Esophagus squamous epithelium (tissue), 5 donors: ENCODE measurements at places on chromosomes 4 and X.

GRCh38 chrX:123833387-123833786 lies 26.5 kb upstream of the XIAP start:
- no peak for DNase-seq

- DNase-seq: no peak
Observed at GRCh38 chr4:40394236-40394635, 59.1 kb downstream of the CHRNA9 start.

DNA sequence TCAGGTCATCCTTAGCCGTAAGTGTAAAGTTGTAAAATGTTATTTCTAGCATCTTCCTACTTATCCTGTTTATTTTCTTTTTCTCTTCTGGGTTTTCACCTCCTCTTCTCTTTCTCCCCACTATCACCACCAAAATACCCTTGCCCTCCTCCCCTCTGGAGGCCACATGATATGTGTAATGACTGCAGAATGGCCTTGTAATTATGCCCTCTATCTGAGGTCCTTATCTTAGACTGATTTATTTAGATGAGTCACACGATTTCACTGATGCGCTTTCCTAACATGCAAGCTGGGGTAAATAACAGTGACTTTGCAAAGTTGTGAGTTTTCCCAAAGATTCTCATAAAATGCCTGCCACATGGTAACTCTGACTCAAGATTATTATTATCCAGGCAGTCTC lies 231.8 kb upstream of the GPRIN3 start:
- no peak for DNase-seq

- no peak for DNase-seq
Observed at GRCh38 chrX:56762707-56763555, 33.9 kb downstream of the NBDY start.

GRCh38 chr4:138891631-138892031 lies 124.0 kb upstream of the NOCT start:
- DNase-seq: no peak

DNA sequence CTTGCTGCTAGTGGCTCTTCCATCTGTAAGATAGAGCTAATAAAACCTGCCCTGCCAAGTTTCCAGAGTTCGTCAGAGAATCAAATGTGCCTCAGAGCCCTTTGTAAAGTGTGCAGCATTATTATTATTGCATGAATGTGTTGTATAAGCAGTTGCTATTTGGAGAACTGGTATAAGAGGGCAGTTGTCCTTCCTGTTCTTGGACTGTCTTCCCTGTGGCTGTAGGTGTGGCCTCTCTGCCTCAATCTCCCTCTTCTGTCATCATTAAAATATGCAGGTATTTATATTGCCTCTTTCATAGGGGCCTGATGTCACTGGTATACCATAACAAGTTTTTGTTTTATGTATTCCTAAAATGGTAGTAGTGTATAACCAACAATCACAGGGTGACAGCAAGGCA lies 3.8 kb downstream of the MTM1 start:
- no peak for DNase-seq

GRCh38 chr4:119570401-119570800 lies 58.2 kb downstream of the PDE5A start:
- DNase-seq: no peak

DNA sequence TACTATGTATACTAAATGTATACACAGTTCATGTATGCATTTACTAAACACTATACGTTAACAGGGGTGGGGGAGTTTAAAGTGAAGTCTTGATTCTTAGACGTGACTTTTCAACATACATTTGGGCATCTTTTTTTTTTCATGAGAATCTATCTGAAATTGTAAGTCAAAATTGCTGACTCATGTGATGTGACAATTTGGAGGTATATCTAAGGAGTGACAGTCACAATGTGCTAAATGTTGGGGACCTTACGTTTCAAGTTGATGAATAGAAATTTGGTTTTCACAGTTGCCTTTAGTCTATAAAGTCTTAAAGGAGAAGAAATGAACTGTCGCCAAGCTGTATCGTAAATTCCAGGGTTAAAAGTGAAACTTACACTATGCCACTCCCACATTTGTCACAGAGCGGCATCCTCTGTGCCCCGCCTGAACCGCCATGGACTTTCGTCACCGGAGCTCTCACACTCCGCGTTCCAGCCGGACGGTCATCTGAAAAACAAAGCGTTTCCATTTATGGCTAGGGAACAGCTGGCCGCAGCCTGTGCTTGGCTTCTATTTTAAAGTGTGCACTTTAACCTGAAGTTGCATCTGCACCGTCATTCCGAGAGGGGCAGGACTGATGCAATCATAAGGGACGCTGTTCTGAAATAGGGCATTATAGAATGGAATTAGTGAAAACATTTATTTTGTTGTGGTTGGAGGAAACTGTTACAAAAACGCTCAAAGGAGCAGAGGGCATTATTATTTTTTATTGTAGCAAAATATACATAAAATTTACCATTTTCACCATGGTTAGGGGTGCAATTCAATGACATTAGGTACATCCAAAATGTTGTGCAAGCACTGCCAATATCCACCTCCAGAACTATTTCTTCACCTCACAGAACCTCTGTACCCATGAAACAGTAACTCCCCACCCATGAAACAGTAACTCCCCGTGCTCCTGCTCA lies 30.9 kb downstream of the PDLIM3 start:
- no peak for DNase-seq

DNA sequence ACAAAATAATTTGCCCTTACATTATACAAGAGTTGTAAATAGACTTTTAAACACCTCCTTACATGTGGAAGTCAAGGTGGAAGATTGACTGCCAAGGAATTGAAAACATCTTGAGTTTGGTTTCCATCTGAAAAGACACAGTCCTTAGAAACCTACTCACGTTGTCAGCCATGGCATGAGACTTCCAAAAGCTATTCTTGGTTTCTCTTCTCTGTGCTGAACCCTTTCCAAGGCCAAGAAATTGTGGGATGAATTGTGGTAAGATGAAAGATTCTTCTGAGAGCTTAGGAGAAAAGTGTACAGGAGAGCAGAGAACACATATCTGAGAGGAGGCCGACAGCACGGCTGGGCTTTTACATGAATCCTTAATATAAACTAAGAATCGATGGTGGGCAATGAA lies 370.0 kb downstream of the FBXW7 start:
- no peak for DNase-seq

DNA sequence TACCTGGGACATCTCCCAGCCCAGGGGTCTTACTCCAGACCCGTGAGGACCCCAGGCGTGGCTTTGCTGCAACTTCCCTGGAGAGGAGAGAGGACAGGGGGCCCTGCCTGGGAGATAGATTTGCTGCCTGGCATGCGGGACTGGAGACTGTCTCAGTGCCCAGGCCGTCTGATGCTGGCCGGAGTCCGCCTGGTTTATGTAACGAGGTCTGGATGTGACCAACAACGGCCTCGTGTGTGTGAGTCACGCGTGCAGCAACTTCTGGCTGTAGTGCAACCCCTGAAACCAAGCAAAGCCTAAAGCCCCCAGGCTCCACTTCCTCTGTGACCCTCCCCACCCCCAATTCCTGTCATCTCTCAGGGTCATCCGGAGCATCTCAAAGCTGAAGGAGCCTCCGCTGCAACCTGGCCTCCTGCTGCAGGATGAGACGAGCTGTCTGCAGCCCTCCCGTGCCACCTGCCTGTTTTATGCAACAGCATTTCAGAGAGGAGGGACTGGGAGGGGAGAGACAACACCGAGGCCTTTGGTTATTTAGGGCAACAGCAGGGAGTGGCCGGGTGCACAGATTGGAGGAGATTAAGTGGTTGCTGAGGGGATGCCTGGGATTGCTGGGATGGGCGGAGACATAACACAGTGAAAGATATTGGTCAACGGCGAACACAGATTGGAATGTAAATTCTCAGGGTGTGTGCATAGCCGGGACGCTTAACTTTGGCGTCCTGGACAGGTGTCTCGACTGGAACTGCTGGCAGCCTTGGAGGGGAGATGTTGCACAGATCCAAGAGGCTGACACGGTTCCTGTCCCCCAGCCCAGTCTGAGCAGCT lies 16.0 kb downstream of the XG start:
- DNase-seq: no peak

DNA sequence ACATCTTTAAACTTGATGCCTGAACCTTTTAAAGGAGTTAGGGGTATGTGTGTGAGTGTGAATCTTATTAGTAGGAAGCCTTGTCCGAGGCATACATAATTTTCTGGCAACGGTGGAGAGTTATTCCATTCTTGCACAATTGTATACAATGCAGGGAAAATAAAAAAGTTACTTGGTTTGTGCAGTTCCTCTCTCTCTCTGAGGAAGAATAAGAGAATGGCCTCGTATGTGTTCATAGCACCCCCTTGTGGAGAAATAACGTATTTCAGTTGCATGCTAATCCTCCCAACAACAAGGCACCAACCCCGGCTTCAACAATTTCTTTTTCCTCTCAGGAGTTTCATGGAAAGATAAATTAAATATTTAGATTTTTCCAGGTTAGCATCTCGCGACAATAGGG lies 33.7 kb upstream of the FGF13 start:
- no peak for DNase-seq

DNA sequence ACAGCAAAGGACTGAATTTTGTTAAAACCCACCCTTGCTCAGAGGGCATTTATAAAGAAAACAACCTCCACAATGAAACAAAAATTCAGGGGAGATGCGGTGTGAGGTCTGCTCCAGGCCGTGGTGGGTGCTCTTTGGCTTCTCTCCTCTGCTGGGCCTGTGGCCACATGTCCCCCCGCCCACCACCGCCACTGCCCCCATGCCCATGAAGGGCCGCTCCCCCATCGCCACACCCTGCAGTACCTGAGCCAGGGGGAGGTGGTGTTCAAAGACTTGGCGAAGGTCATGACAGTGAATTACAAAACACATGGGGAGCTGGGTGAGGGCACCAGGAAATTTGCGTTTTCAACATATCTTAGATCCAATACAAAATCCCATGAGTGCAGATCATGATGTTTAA lies 14.2 kb upstream of the CFAP299 start:
- DNase-seq: no peak

GRCh38 chr4:99790796-99791617 lies 25.6 kb upstream of the DAPP1 start:
- no peak for DNase-seq
